ENCODE measurements at places on chromosomes 4 and X.

DNA sequence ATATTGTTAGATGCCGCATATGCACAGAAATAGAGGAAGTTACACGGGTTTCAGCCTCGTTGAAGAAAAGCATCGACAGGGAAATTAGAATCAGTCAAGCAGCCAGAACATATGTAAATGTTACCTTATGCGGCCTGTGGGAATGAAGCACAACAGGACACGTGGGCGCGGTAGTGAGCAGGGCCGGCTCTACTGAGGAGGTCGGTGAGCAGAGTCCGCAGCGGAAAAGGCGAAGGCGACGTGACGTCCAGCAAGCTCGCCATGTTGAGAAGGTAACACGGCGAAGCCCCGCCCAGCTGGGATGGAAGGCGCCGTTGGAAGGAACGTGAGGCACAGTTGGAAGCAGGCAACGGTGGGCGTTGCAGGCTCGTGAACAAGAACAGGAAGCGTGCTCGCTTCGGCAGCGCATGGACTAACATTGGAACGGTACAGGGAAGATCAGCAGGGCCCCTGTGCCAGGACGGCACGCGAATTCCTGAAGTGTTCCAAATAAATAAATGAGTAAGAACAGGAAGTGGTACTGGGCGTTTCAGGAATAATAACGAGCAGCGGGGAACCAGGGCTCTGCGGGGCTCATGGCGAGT is 54.6 kb downstream of the MTNR1A start:
- DNase-seq, result no peak

DNA sequence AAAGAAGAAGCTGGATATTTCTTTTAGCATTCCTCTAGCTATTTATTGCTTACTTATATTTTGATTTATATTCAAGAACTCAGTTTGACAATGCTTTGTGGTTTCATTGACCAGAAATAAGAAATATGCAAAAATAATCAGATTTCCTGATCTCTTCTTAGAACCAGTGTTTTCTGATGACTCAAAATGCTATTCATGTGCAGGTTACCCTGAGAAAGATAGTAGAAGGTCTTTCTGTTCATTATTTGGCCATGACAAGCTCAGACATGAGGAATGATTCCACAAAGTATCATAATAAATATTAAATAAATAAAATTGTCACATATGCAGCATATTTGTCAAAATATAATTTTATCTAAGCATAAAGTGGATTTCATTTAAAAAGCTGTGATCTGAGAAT is 24.1 kb downstream of the ADH7 start:
- DNase-seq, result no peak

GRCh38 chrX:153651540-153652079 is 4.6 kb downstream of the DUSP9 start:
- DNase-seq, result no peak

- DNase-seq, result no peak
These were observed 3.0 kb downstream of the GPC4 start for GRCh38 chrX:133412246-133412645.

GRCh38 chrX:71910986-71911730 is 513 bp downstream of the NHSL2 start:
- no peak for DNase-seq

- DNase-seq, result no peak
These were observed 21.8 kb downstream of the NKX3-2 start for GRCh38 chr4:13522282-13523104.

DNA sequence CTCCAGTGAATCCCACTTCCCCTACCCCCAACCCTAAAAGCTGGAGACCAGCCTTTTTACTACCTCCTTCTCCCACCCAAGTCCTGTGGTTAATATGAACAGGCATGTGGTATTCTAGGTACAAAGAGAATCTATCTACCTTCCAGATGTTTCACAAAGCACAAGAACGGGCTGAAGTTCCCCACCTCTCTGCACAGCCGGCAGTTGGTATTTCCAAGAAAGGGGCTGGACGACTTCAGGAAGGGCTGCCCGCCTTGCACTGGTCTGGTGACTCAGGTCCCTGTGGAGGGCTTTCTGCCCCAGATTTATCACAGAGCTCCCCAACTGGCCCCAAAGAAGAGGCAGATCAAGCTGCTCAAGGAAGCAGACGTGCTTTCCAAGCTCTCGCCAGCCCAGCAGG is 4.5 kb downstream of the FAM47E start:
- DNase-seq, result no peak

GRCh38 chr4:189278597-189279165 is 662.0 kb upstream of the FRG1 start:
- DNase-seq, result no peak

DNA sequence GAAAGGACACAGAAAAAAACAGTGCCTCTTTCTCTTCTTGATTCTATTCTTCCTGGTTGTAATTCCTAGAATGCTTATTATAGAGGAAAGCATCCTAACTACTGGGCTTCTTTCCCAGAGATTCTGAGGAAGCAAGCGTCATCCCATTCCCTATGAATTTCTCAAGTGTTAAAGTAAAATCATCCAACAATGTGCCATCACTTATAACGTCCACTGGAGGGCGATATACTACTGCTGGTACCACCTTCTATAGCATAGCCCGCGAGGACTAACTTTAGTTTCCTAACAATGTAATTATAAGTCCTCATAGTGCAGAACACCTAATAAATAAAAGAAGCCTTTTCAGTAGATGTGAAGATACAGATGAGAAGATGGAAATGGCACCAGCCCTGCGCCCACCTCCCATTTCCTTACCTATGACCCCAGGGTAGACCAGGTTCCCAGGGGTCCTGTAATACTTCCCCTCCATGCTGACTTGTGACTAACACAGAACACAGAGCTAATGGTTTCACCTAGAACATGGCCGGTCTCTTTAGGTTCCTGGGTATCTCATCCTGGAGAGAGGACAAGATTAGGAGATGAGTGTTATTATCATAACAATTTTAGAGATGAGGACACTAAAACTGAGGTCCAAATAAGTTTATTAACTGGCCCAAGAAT is 4.2 kb downstream of the CENPVL3 start:
- DNase-seq, result no peak

Measured in stimulated activated CD8-positive, alpha-beta memory T cell treated with anti-CD3 and anti-CD28 coated beads, Interleukin-4, amount 100 ng/mL, for 4 hours (primary cell).